Activated CD4-positive, alpha-beta T cell treated with anti-CD3 and anti-CD28 coated beads for 36 hours (primary cell): ENCODE measurements at places on chromosomes 6 and 20. TPM values are rescaled to one million over a fixed set of nuclear protein-coding genes. Genes with fewer than 3 reads are reported as not detected.

Gene DNMT3B
- 1.4 TPM for total RNA-seq

Gene TMEM170B
- total RNA-seq = 1.3 TPM

Gene MYLK2
- 0.39 TPM for total RNA-seq

Gene ADGRG6
- 0.26 TPM for total RNA-seq
